GM23248 (cell line): ENCODE measurements at places on chromosomes 11 and 22. TPM values are rescaled to one million over a fixed set of nuclear protein-coding genes. Genes with fewer than 3 reads are reported as not detected.
A peak's percentile ranks its signal among the peaks of the same experiment; 100 is the strongest.

DNA sequence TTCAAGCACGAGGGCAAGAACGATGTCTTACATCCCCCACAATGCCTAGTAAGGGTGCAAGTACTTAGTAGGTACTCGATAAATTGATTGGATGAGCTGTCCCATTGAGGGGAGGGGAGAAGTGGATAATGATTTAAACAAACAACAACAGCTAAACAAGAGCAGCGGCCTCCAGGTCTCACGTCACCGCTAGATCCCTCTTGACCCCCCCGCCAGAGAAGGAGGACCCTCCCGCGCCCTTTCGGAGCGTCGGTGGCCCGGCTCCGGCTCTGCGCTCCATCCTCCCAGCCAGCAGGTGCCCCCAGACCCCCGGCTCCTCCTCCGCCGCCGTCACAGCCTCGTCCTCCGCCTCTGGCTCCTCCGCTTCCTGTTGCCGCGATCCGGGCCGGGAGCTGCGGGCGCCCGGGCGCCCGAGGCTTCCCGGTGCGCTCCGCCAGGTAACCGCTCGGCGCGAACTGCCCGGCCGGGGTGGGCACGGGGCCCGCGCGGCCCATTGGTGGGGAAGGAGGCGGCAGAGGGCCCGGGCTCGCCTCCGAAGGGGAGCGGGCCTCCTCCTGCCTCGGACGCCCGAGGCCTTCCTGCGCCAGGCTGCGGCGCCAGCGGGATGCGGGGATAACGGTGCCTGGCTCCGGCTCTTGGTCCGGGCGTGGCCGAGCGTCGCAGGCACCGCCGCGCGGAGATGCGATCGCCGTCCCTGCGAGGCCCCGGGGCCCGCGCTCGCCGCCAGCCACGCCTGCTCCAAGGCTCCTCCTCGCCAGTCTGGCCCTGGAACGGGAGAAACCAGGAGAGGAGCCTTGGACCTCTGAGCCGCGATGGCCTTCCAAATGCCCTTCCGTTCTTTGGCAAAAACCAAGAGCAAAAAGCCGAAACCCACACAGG lies at the start of gene TLCD5:
Gene TLCD5, plus strand, starts transcription at position 368 of the 879 bp plus-strand sequence. CDS start 2,143 bp downstream, outside the sequence.
- peak; percentile 83 for DNase-seq

GRCh38 chr11:105929084-105929955 lies 92.7 kb downstream of the MSANTD4 start:
- no peak for DNase-seq

DNA sequence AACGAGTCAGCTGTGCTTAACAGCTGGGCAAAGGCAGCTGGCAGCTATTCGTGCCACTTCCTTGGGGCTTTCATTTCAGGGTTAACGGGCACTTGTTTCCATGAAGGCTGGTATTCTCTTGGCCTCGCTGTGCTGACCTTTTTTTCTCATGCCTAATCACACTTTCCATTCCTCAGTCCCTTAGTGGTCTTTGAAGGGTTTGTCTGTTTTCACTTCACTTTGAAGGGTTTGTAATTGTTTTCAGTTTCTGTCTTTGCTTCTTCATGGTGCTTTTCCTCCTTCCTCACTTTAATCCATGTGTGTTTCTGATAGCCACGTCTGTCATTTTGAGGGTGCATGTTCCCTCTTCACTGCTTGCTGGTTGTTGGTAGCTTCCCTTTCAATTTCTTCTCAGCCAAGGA lies 24.6 kb downstream of the PPIL2 start:
- no peak for DNase-seq

DNA sequence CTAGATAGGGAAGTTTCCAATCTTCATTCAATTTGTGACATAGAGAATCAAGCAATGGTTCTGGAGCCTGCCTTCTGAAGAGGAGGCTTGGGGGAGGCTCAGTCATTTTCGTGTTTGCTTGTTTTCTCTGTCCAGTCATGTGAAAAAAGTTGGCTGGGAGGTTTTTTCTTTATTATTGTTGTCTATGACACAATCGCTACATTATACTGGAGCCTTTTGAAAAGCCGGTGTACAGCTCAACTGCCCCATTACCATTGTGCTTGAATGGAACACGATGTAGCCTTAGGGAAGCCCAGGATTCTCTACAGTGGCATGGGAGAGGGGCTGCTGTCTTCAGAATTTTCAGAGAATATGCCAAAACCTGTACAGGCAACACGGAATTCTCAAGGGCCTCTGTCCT lies 57.9 kb upstream of the NCAM1 start:
- no peak for DNase-seq

DNA sequence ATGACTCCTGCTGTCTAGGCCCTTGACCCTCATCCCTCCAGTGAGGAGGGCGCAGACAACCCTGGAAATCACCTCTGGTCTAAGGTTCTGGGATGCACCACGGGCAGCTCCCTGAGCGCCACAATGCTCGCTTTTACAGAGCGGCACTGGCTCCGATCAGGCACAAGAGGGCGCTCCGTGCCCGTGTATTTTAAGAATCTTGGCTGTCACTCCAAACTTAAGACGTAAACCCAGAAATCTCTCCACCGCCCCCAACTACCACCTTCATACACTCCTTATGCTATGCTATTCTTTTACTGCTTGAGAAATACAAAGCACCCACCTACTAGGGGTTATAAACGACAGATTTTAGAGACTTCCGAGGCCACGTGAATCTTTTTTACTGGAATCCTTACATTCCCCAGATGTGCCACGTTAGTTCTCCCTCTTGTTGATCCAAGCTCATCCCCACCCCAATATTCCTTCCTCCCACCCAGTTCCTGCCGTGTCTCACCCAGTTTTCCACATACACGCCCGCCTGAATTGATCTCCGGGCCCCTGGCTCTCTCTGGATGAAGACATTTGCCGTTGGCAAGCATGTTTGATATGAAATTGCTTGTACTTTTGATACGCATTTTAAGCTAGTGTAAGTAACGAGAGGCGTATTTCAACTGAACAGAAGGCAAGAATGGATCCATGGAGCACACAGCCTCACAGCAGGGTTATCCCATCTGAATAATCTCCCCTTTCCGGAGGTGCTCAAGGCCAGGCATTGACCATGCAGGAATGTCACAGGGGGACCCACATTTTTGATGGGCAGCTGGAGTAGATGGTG lies 453.5 kb downstream of the OPCML start:
- DNase-seq: peak; percentile 71

Gene A4GALT
- 10.9 and 18.6 TPM in 2 replicates for total RNA-seq

- peak; percentile 76 for DNase-seq
These were observed 430 bp downstream of the DDX6 start for GRCh38 chr11:118790357-118791110.

Gene CNTF
- total RNA-seq: 1.6 and 3.9 TPM in 2 replicates

Gene CD3E
- not detected in 2 replicates for total RNA-seq

Gene NCF4
- total RNA-seq: not detected in 2 replicates

Gene IFITM2
- 75.2 and 104 TPM in 2 replicates for total RNA-seq

GRCh38 chr22:28581016-28581415 lies 98.6 kb downstream of the TTC28 start:
- DNase-seq: no peak

DNA sequence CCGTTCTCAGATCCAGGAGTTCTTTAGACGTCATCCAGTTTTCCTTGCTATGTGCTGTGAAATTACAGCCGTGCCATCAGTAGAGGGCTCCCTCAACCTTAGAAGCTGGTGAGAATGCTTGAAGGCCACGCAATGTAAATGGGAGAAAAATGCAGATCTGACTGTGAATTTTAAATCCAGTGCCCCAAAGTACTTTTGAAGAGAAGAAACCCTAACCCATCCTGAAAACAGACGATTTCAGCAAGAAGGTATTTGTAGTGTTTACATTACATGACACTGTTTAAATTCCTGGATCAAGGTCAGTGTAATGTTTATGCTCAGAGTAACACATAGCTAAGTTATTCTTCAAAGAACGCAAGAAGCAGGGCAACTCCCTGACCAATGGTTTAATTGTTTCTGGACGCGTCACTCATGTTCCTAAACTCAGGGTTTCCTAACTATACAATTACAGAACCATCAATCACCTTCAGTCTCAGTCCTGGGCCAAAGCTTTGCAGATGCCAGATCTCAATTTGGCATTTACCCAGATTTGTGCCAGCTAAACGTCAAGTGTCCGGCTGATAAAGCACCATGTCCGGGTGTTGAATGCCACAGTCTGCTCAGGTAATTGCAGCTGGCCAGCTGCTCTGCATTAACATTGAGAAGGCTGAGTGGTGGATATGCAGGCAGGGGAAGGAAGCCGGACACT lies 38.2 kb downstream of the ADAMTS8 start:
- DNase-seq: peak; percentile 85

GRCh38 chr11:61914471-61915171 lies 2.7 kb downstream of the RAB3IL1 start:
- DNase-seq: no peak

Gene AQP11
- total RNA-seq: 0.43 and 2.9 TPM in 2 replicates

Gene BATF2
- 4.0 TPM in 1 of 2 replicates, not detected in the other for total RNA-seq
